ENCODE measurements at places on chromosomes 6 and 20.

DNA sequence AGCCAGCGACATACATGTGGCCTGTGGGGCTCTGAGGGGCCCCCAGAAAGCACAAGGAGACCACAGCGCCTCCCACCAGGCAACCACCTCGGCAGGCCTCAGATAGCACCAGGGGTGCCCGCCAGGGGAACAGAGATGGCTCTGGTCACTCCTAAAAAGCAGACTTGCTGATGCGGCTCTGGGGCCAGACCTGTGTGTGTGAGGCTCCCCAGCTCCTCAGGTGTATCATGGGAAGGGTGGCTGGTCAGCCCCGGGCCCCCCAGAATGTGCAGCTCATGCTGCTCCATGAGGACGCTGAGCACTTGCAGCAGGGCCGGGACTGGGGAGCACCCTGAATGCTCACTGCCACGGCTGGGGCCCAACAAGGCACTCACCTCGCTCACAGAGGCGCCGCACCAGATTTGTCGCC lies 60.2 kb downstream of the PYGB start:
- no peak for DNase-seq

DNA sequence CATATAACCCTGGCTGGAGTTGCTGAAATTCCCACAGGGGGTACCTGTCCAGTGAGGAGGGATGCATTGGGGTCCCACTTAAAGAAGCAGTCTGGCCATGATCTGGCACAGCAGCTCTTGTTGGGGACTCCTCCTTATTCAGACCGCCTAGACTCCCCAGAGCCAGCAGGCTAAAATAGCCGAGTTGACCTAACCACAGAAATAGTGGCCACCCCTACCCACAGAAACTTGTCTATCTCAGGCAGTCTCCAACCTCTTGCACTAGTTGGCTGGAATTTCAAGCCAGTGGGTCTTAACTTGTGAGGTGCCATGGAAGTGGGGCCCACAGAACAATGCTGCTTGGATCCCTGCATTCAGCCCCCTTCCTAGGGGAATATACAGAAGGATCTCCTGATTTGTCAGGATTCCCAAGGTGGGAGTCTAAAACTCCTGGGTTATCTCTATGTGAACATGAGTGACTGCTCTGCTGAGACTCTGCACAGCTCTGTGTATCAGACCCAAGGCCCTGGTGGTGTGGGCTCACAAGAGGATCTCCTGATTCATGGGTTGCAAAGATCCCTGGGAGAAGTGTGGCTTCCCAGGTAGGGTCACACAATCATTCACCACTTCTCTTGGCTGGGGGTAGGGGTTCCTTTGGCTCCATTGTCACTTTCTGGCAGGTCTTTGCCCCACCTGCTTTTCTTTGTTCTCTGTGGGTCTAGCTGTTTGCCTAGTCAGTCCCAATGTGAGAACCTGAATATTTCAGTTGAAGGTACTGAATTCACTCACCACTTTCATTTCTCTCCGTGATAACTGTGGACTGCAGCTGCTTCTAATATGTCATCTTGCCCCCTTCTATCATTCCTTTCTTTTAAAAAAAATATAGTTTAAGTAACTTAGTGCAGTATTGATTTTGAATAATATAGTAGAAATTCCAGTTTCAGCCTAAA lies 65.5 kb upstream of the CLVS2 start:
- DNase-seq, result no peak

GRCh38 chr20:53825282-53825681 lies 231.6 kb upstream of the ZNF217 start:
- no peak for DNase-seq

DNA sequence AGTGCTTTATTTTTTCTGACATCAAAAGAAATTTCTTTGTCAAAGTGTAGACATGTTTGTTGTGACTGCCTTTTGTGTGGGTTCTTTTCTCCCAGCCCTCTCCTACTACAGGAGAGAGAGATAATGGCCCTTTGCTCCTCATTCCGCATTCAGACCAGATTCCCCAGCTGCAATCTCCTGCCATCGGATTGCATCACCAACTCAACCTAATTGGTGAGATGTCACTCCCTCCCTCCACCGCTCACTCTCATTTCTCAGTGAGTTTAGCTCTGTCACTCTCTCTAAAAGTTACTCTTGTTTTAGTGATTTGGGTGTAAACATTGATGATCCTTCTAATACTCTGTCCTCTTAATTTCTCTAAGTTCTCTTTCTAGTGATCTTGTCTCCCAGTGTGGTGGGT lies 22.7 kb downstream of the UTRN start:
- DNase-seq, result no peak

GRCh38 chr6:63689421-63689820 lies 53.8 kb downstream of the PHF3 start:
- no peak for DNase-seq

DNA sequence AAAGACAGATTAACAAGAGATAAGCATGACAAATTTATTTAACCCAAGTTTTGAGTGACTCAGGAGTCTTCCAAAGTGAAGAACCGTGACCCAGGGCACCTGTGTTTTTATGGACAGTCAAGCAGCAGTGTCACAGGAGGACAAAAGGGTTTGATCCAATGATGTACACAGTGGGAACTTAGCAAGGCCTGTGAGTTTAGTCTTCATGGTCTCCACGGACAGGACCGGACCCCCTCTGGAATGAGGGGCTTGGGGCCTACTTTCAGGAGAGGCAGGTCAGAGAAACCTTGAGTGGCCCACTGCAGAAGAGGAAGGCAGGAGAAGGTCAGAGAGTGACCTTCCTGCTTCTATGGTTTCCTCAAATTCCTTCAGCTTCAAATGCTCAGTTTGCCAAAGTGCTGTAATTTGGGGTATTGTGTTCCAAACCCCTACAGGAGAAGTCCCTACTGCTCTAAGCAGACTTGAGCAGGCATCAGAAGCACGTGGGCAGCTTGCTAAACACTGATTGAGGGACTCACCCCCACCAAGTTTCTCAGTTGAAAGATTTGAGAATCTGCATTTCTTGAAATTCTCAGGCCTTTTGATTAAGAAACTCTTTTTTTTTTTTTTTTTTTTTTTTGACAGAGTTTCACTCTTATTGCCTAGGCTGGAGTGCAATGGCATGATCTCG lies 26.4 kb upstream of the ZMYND8 start:
- DNase-seq, result no peak

DNA sequence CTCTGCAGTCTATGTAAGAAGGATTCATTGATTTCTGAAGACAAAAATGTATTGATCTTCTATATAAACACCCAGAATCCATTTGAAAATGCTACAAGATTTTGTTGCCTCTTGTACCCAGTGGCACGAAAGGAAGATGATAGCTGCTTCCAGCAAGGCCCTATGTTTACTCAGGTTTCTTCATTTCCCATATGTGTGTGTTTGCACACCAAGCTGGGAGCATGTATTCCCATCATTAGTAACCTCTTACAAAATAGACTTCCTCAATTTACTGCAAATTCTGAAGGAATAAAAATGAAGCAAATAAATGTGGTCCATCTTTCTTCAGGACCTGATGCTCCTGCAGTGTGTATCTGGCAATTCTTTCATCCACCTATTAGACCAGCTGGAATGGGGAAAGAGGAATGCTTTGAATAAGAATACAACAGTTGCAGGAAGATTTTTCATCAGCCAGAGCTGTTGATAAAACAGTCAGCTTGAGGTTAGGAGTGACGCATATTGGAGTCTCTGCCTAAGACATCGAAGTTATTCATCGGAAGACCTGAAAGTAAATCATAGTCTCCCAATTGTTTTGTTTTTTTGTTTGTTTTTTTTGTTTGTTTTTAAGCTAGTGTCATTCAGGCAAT lies 132.3 kb downstream of the PDE7B start:
- DNase-seq, result no peak

GRCh38 chr6:5677219-5678000 lies 329.3 kb downstream of the NRN1 start:
- DNase-seq, result no peak

Measured in esophagus squamous epithelium (tissue), 5 donors.